ENCODE measurements at places on chromosomes 2 and 18.
A peak's percentile ranks its signal among the peaks of the same experiment; 100 is the strongest.

- no peak for DNase-seq
Measured at GRCh38 chr2:97673915-97674283, 4.4 kb downstream of the C2orf92 start.

GRCh38 chr2:237754182-237754581 is 44.4 kb upstream of the RBM44 start:
- no peak for DNase-seq

GRCh38 chr2:60549238-60549927 is 4.1 kb downstream of the BCL11A start:
- no peak for DNase-seq

GRCh38 chr2:179850188-179850587 is 11.2 kb downstream of the ZNF385B start:
- DNase-seq: peak; percentile 14

DNA sequence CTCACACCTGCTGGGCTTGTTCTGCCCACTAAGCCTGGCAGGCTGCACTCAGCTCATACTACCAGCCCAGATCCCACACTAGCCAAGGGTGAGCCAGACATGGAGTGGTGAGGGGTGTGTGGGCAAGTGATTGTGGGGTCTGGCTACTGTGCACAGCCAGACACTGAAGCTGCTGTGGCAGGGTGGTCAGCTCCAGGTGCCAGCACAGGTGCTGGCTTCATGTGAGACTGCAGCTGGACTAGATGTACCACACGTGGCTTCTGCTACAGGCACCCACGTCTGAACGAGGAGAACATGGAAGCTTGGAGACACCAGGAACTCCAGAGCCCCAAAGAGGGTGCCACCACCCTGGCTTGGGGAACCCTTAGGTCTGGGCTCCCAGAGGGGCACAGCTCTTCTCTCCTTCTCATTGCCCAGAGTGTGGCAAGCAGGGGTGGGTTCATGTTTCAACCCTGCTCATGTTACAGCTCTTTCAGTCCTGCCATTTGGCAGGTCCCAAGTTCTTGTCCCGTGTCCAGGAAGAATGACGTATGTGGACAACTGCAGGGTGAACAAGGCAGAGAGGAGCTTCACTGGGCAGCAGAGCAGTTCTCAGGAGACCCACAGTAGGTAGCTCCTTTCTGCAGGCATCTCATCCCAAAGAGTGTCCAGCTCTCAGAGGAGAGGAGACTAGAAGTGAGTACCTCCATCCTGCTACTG is 1624.2 kb upstream of the TMEFF2 start:
- DNase-seq: no peak

- no peak for DNase-seq
Measured at GRCh38 chr2:130808482-130809268, 28.0 kb upstream of the ARHGEF4 start.

GRCh38 chr2:11473659-11474433 is 7.9 kb upstream of the E2F6 start:
- no peak for DNase-seq

DNA sequence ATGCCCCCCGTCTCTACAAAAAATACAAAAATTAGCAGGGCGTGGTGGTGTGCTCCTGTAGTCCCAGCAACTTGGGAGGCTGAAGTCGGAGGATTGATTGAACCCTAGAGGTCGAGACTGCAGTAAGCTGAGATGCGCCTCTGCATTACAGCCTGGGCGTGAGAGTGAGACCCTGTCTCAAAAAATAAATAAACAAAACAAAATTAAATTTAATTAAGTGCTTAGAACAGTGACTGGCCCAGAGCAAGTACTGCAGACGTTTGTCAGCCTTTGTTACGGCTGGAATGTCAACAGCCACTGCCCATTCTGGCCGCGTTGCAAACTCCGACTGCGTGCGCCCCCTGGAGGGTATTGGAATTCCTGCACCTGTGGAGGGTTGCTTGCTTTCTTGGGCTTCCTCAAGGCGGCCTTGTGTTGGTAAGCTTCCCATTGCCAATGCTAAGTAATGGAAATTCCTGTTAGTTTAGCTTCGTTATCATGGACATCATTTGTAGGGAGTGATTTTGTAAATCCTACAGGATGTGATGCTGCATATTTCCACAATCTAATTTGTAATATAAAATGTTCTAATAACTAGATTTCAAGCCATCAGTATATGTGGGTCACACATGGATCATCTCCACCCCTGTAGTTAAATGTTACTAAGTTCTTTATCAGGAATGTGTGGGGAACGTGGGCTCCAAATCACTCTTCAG is 15.9 kb upstream of the ATP6V1B1 start:
- DNase-seq: no peak

- no peak for DNase-seq
Measured at GRCh38 chr18:3451989-3452749, 2.2 kb downstream of the TGIF1 start.

DNA sequence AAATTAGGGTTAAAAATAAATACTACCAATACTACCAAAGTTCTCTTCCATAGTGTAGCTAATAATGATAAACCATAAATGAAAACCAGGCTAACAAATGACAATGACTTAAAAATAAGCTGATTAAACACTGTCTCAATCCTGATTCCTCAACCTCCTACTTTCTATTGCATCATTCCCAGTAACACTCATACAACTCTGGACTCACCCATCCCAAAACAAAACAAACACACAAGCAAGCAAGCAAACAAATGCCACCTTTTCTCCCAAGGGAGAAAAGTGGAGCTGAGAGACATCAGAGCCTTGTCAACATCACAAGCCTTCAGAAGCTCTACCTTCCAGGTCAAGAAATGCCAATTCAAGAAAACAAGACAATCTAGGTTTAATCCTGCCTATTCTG is 620.7 kb downstream of the NYAP2 start:
- no peak for DNase-seq

- DNase-seq: no peak
Measured at GRCh38 chr18:48024009-48024512, 93.6 kb upstream of the SMAD2 start.

DNA sequence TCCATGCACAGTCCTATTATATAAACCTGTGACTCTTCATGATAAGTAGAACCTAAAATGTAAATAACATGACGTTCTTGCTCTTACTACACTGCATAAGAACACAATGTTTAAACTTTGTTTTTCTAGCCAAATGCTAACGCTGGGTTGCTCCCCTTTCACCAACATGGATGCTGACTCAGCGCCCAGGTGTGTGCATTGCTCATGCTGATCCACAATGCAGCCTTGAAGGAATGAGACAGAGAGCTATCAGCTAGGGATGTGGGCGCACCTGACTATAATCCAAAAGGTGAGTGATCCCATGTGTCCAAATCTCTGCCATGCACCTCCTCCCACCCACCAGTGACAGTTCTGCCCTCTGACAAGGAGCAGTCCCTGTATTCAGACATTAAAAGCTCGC is 235.0 kb downstream of the IRS1 start:
- DNase-seq: no peak

- DNase-seq: peak; percentile 5
Measured at GRCh38 chr18:48319801-48320638, 89.2 kb downstream of the ZBTB7C start.

DNA sequence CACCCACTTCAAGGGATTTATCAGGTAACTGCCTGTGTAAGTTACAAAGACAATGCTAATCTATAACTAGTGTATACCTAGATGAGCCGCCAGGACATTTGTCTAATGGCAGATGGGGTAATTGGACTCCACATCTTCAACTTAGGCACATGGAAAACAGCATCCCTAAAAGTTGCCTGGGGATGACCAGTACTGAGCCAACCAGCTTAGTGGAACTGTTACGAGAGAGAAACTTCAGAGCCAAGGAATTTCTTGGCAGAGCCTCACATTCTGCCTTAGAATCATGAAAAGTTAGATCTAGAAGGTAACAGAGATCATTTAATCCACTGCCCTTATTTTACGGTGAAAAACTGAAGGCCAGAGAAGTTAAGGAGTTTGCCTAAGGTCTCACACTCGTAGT is 15.5 kb upstream of the CLASP1 start:
- DNase-seq: no peak

GRCh38 chr2:57523304-57523703 is 523.3 kb upstream of the VRK2 start:
- DNase-seq: no peak

GRCh38 chr2:67240507-67240906 is 156.6 kb upstream of the ETAA1 start:
- no peak for DNase-seq

- DNase-seq: peak; percentile 16
Measured at GRCh38 chr2:76197842-76198448, 487.2 kb upstream of the GCFC2 start.

- DNase-seq: no peak
Measured at GRCh38 chr2:75959724-75960471, 249.2 kb upstream of the GCFC2 start.

- no peak for DNase-seq
Measured at GRCh38 chr2:20188851-20189250, 36.1 kb downstream of the SDC1 start.

DNA sequence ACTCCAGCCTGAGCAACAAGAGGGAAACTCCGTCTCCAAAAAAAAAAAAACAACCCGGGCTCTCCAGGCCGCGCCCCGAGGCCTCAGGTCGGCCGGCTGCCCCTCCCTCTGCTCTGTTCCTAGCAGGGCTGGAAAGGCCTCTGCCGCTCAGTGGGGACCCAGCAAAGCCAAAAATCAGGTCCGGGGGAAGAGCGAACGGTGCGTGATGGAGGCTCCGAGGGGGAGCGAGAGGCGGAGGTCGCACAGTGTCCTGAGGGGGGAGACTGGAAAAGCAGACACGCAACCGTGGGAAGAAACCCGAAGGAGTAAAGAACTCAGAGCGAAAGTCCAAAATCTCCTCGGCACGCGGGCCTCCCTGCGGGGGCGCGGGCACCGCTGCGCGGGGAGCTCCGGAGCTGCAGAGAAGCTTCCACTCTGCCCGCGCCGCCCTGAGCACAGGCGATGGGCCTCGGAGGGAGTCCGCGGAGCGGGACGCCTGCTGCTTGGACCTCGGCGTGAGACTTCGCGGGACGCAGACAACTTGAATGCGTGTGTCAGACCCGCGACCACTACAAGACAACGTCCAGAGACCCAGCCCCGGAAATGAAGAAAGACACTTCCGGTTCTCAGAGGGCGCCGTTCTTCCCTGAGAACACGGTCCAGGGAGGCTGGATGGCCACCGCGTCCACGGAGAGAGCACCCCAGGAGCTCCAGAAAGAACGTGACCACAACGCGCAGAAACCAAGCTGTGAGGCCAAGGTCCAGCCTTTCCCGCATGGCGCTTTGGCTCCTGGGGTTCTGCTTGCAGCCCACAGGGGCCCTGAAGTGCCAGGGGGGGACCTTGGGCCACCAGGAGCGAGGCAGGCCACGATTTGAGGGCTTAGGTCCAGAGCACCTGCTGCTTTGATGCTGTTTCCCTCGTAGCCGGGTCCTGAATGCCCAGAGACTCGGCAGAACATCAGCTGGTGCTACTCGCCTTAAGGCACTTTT is 219.8 kb downstream of the DPP10 start:
- DNase-seq: no peak

DNA sequence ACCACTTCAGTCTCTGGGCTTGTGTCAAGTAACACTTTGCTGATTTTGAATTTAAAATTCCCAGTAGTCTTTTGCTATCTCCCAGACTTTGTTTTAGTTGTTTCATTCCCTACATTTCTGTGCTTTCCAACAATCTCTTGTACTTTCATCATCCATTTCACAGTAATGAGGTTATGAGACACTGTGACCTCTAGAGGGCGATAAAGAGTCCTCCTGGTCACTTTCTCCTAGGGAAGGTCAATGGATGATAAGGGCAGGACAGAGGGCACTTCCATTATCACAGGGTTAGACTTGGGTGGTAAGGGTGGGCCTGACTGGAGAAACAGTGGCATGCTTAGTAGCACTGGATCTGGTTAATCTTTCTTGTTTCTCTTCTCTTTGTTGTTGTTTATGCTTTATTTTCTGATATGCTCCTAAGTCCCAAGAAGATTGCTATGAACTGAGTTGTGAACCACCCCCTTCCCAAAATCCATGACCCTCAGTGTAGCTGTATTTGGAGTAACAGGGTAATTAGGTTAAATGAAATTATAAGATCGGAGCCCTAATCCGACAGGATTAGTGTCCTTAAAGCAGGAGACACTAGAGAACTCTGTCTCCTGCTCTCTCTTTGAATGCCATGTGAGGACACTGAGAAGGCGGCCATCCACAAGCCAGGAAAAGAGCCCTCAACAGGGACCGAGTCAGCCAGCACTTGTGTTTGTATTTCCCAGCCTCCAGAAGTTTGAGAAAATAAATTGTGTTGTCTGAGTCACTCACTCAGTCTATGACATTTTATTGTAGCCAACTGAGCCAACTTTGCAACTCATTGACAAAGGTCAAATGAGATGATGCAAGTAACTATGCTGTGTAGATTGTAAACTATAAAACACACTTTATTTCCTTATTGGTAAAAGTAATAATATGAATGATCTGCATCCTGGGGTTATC is 779.2 kb downstream of the CNTNAP5 start:
- DNase-seq: no peak

DNA sequence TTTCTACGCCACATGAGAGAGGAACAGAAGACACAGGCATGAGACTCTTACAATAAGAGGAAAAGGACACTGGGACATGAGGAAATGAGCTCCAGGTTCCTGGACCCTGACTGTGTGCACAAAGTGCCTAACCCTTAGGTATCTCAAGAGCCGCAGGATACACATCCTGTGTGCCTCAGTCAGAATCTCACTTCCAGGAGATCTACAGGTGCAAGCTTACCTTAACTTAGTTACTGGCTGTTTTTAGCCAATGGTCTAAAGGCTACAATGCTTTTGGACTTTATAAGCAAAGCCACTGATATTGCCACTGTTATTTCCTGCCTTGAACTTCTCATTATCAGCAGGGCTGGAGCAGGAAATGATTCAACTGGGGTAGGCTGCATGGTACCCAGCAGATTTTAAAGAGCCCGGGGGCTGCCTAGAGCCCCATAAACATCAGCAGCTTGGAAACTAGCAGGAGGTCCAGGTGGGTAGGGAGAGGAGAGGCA is 254.4 kb downstream of the ZNF521 start:
- DNase-seq: no peak

GRCh38 chr2:41579806-41580205 is 468.0 kb upstream of the PKDCC start:
- no peak for DNase-seq

DNA sequence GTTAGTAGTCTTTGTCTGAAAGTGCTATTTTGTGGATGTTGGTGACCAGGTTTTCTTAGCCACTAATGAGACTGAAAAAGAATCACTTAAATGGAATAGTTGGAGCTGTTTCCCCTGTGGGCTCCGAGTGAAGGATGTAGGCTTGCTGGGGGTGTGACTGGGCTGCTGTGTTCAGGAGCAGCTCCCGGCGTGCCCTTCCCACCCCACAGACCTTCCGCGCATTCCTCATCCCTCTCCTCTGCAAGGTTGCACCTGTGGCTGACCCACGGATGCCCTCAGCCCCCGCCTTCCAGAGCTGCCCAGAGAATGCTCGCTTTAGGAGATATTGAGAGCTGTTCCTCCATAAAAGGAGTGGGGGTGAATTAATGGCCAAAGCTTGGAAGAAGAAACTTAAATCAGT is 174.3 kb downstream of the LDLRAD4 start:
- no peak for DNase-seq

GRCh38 chr2:19158896-19159295 is 199.5 kb downstream of the OSR1 start:
- DNase-seq: no peak

Measured in AG04449 (cell line).